ENCODE measurements at places on chromosomes 16 and 17. TPM values are rescaled to one million over a fixed set of nuclear protein-coding genes. Genes with fewer than 3 reads are reported as not detected.

CDH3 gene
- total RNA-seq: 142 TPM

DRC3 gene
- not detected for total RNA-seq

OR3A3 gene
- total RNA-seq: not detected

BTBD17 gene
- total RNA-seq: 7.0 TPM

ODAD4 gene
- total RNA-seq: 1.3 TPM

NPIPB9 gene
- 0.96 TPM for total RNA-seq

Data from H1 (cell line).